ENCODE measurements at places on chromosomes 16 and 17. TPM values are rescaled to one million over a fixed set of nuclear protein-coding genes. Genes with fewer than 3 reads are reported as not detected.

HYDIN gene
- total RNA-seq = 1.4 TPM

PRSS33 gene
- not detected for total RNA-seq

DPH1 gene
- 32.4 TPM for total RNA-seq

NDUFB10 gene
- 337 TPM for total RNA-seq

RAC3 gene
- 3.7 TPM for total RNA-seq

KRTAP4-3 gene
- total RNA-seq = not detected

KRTAP2-1 gene
- total RNA-seq = not detected

HOXB2 gene
- not detected for total RNA-seq

NAGS gene
- 3.0 TPM for total RNA-seq

TBC1D3I gene
- 0.27 TPM for total RNA-seq

SLC12A3 gene
- not detected for total RNA-seq

ZFHX3 gene
- 12.3 TPM for total RNA-seq

CMIP gene
- total RNA-seq = 69.6 TPM

KCNJ12 gene
- 2.2 TPM for total RNA-seq

ARHGDIG gene
- total RNA-seq = not detected

THUMPD1 gene
- 62.5 TPM for total RNA-seq

FGF11 gene
- total RNA-seq = 1.9 TPM

ABAT gene
- total RNA-seq = 15.7 TPM

TTYH2 gene
- 4.1 TPM for total RNA-seq

KCTD11 gene
- 10.8 TPM for total RNA-seq

NEUROD2 gene
- total RNA-seq = not detected

HCRT gene
- not detected for total RNA-seq

PPM1E gene
- 0.14 TPM for total RNA-seq

ERN2 gene
- 207 TPM for total RNA-seq

PPP1R27 gene
- not detected for total RNA-seq

SCIMP gene
- total RNA-seq = 9.1 TPM

PDP2 gene
- 15.7 TPM for total RNA-seq

TANC2 gene
- 12.0 TPM for total RNA-seq

THAP11 gene
- 36.5 TPM for total RNA-seq

PSMB3 gene
- total RNA-seq = 169 TPM

PRAC2 gene
- total RNA-seq = not detected

RPH3AL gene
- 33.0 TPM for total RNA-seq

PIEZO1 gene
- 546 TPM for total RNA-seq

AANAT gene
- not detected for total RNA-seq

NOTUM gene
- not detected for total RNA-seq

TM4SF5 gene
- 5.2 TPM for total RNA-seq

C17orf50 gene
- total RNA-seq = not detected

HES7 gene
- not detected for total RNA-seq

SMG1 gene
- 138 TPM for total RNA-seq

ABCC6 gene
- 39.3 TPM for total RNA-seq

DOC2B gene
- 11.6 TPM for total RNA-seq

HSD17B1 gene
- total RNA-seq = 0.95 TPM

RASD1 gene
- 23.5 TPM for total RNA-seq

TRIM25 gene
- 251 TPM for total RNA-seq

MYH2 gene
- not detected for total RNA-seq

CSH2 gene
- total RNA-seq = not detected

AGRP gene
- not detected for total RNA-seq

RAD51C gene
- total RNA-seq = 4.9 TPM

TEX19 gene
- total RNA-seq = not detected

ELMO3 gene
- 81.5 TPM for total RNA-seq

TNFRSF17 gene
- 6.0 TPM for total RNA-seq
